ENCODE measurements at places on chromosomes 2 and 18.
A peak's percentile ranks its signal among the peaks of the same experiment; 100 is the strongest.

- peak; percentile 37 for DNase-seq
These were observed 52.5 kb downstream of the SETBP1 start for GRCh38 chr18:44733069-44733753.

- DNase-seq: no peak
These were observed 45.9 kb downstream of the NCK2 start for GRCh38 chr2:105790461-105791149.

GRCh38 chr2:183605440-183605839 lies 481.2 kb downstream of the NUP35 start:
- DNase-seq: no peak

DNA sequence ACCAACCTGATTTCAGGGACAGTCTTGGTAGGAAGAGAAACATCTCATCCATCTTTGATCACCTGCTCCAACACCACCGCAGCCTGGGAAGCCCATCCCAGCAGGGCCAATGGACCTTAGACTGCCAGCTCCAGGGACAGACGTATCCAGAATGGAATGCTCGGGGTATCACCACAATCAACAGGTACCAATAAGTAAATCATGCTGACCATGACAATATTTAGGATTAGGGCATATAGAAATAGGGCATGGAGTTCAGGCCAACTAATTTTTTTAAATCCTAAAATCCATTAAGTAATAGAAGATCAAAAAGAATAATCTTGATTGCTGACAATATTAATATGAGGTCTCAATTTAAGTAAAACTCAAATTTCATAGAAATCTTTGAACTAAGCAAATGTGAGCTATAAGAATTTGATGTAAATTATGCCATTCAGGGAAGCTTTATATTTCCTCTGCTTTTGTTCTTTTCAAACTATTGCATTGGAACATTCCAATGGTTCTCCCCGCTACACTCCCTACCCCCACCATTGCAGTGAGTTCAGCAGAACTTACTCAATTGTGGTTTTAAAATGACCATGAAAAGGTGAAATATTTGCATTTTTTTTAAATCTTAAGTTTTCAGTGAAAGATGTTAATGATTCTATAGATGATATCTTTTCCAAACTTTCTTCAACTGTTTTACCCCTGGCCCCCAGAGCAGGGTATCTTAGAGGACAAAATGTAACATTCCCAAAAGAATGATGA lies 138.6 kb downstream of the DNER start:
- DNase-seq: no peak

DNA sequence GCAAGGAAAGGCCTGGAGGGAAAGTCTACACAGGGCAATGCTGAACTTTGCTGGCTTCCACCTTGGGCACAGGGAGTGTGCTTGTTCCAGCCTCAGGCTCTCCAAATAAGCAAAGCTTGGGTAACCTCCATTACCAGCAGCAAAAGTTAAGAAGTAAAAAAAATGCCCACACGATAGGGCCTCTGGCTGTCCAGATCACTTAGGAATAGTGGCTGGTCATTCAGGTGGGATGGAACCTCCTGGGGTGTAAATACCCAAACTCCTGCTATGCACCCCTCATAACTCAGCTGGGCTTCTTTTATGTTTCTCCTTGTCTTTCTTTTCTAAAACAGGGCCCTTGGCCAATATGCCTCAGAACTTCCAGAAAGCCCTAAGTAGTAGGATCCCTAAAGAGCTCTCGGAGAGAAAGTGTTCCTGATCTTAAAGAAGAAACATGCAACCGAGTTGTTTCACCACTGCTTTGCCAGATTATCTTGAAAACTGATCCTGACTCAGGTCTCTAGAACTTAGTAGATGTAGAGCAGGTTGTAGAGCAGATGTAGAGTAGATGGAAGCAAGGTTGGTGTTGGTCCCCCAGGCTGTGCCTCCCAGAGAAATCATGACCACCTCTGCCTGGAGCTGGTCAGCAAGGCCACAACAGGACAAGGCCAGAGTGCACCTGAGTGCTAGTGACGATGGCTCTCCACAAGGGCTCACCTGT lies 2.0 kb upstream of the OSR1 start:
- no peak for DNase-seq

DNA sequence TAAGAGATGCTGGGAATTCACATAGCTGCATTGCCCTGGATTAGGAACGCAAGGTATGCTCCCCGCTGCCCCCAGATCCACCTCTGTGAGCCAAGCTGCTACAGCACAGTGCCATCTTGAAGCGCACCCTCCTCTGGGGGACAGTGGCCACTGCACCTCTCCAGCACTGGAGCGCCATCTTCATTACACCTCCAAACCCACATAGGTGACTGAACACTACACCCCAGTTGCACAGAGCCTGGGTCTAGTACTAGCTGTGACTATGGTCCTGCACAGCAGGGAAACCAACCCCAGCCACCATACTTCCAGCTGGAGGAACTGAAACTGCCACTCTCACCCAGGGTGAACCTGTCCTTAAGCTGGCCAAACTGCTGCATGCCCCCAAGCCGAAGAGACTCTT lies 84.6 kb downstream of the TMEM237 start:
- DNase-seq: no peak
